ENCODE measurements at places on chromosomes 3 and 15.
A peak's percentile ranks its signal among the peaks of the same experiment; 100 is the strongest.

GRCh38 chr3:185837414-185837813, 12.6 kb upstream of the IGF2BP2 start:
- peak; percentile 76 for DNase-seq

- DNase-seq: no peak
These were observed 144.2 kb upstream of the ARHGEF26 start for GRCh38 chr3:153976891-153977554.

GRCh38 chr3:117660941-117661817, 951.6 kb downstream of the TUSC7 start:
- DNase-seq: no peak

DNA sequence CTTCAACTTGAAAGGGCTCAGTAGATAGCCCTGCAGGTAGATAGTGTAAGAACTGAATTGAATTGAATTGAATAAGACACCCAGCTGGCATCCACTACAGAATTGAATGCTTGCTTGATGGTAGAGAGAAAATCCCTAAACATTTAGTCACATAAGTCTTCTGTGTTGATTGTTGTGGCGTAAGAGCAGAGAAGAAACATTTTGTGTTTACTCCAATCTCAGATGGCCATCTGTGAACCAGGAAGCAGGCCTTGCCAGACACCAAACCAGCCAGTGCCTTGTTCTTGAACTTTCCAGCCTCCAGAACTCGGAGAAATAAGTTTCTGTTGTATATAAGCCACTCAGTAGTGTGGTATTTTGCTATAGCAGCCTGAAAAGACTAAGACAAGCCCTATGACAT, 43.6 kb downstream of the SST start:
- DNase-seq: no peak

DNA sequence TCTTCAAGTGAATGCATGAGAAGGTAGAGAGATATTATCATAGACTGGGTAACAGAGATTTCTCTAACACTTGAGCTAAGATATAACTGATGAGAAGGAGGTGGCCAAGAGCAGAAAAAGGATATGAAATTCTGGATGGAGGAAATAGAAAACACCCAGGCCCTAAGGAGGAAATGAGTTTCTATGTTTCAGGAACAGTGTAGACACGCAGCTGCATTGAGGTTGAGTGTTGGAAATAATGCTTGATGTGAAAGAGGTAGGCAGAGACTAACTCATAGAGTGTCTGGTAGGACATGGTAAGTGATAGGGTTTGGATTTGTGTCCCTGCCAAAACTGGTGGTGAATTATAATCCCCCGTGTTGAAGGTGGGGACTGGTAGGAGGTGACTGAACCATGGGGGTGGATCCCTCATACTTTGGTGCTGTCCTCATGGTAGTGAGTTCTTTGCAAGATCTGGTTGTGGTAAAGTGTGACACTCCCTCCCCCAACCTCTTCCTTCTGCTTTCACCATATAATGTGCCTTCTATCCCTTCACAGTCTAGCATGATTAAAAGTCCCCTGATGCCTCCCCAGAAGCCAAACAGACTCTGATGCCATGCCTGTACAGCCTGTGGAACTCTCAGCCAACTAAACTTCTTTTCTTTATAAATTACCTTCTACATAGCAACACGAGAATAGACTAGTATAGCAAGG, 787.3 kb downstream of the EDEM1 start:
- no peak for DNase-seq

- DNase-seq: no peak
These were observed 94.3 kb upstream of the SGO1 start for GRCh38 chr3:20280257-20280656.

DNA sequence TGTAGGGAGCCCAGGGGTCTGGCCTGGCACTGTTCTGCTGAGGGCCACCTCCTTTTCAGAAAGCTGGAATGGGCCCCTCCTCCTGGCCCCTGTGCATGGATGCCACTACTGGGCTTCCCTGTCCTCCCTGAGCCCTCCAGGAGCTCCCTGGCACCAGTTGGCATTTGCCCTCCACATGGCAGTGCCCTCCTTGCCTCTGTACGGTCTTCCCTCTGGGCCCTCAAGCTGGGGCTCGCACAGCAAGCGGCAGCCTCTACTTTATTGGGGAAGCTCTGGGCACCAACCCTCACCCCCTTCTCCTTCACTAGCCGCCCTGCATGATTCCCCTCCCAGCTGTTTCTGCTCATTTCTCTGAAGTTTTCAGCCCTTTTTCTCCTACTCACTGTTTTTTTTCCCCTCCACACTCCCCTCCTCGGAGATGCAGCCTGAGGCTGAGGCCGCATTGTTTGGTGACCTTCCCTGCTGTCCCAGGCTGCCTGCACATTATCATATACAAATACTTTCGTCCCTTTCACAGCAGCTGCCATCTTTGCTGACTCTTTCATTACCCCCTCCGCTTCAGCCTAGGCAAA, 127.3 kb downstream of the EEFSEC start:
- no peak for DNase-seq

DNA sequence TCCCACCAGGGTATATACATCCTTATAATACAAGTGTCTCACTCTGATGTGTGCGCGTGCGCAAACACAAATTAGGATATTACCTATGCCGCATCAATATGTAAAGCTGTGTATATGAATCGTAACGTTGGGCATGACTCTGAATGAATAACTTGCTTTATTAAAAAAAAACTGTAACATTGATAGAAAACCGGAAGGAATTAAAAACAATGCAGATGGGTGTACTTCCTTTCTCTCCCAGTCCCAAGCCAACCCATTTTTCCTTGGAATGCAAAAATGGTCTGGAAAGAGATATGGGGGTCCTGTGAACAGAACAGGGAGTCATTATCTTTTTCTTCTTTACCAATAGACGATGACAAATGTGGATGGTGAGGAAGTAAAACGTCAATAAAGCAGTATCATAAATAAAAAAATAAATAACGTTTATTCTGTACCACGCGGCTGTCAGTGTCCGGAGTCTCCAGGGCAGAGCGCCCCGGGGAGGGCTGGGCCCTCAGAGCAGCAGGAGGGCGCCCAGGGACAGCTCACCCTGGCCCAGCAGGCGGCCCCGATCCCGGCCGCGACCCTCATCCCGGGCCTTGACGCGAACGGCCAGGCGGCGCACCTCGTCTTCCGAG, 1.6 kb downstream of the C2CD4B start:
- DNase-seq: no peak

GRCh38 chr15:58999694-59000093, 12.2 kb downstream of the RNF111 start:
- DNase-seq: no peak

GRCh38 chr15:51202783-51203182, 108.1 kb upstream of the TNFAIP8L3 start:
- no peak for DNase-seq

DNA sequence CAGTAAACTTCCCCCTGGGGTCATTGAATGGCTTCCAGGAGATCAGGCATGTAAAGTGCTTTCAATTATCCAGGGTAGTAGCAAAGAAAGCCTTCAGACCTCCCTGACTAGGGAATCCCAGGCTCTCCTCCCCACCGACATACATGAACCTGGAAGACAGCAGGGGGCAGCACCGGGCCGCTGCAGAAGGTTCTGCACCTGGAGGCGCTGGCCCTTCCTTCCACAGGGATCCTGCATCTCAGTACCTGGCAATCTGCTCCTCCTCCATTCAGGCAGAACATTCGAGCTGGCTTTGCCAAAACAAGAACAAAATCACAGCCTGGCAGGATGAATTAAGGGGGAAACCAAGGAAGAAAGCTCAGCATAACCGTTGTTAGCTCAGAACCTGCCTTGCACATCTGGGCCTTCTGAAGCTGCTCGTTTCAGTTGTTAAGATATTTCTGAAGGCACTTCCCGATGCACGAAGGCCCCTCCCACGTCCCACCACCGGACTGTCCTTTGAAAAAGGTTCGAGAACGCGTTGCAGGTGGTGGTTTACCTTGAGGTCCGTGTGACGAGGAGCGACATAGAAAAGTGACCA, 237.7 kb downstream of the SLCO3A1 start:
- no peak for DNase-seq

DNA sequence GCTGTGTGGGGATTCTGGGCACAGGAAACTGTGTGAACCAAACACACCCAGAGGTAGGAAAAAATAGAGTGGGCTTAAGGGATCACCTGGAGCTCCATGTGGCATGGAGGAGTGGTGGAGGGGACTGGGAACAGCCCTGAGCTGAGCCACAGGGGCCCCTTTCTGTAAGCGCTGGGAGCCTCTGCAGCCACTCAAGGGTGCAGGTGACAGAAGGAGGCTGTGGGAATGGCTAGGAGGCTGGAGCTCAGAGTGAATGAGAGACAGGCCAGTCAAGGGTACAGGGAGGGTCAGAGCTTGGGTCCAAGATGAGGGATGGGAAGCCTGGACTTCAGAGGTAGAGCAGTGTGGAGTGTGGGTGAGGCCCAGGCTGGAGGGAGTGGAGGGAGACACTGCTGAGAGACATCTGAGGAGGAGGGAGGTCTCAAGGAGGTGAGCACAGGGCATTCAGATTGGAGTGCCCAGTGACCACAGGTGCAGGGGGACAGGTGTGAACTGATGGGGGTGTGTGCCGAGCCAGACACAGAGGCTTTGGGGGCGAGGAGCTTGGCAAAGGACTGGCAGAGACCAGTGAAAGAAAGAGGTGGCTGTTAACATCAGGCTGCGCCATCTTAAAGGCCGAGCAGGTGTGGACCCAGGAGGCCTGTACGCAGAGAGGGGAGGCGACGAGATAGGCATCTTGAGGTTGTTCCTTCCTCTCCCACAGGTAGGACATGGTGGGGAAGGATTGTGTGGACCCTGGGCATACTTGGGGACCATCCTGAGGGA, 56.8 kb downstream of the FGD5 start:
- DNase-seq: no peak

DNA sequence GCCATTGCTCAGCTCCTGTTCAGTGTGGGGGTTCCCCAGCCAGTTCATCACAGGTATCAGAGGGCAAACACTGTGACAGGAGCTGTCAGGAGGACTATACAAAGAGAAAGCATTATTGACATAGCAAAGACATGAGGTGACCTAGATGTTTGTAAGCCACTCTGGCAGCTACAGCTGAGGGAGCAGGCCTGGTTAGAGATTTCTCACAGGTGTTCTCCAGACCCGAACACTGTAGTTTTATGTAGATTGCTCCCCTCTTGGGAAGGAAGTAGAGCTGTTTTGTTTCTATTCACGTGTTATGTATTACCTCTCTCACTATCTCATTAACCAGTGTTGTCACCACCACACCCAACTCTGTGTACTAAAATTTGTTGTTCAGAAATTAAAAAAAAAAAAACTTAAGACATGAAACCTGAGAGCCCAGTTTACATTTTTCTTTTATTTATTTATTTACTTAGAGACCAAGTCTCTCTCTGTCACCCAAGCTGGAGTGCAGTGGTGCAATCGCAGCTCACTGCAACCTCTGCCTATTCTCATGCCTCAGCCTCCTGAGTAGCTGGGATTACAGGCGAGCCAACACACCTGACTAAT, 123.7 kb downstream of the RBPMS2 start:
- no peak for DNase-seq

DNA sequence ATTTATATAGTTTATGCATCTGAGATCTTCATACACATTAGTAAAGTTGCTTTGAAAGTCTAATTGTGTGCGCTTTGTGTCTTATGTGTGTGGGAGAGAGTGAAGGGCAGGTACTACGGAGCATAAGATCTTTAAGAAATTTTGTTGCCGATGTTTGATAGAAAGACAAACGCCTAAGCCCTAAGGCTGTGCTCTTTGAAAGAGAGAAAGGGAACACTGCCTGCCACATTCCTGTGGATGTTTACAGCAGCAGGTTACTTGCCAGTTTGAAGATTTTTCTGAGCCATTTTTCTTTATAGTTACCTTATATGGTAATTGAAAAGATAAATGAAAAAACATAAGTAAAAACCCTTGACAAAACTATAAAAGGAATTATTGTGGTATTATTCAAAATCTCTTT, 17.0 kb downstream of the DTWD1 start:
- no peak for DNase-seq

GRCh38 chr3:61882253-61882652, 320.9 kb downstream of the PTPRG start:
- no peak for DNase-seq

GRCh38 chr3:50262778-50263177, 6.2 kb upstream of the SEMA3B start:
- DNase-seq: no peak

DNA sequence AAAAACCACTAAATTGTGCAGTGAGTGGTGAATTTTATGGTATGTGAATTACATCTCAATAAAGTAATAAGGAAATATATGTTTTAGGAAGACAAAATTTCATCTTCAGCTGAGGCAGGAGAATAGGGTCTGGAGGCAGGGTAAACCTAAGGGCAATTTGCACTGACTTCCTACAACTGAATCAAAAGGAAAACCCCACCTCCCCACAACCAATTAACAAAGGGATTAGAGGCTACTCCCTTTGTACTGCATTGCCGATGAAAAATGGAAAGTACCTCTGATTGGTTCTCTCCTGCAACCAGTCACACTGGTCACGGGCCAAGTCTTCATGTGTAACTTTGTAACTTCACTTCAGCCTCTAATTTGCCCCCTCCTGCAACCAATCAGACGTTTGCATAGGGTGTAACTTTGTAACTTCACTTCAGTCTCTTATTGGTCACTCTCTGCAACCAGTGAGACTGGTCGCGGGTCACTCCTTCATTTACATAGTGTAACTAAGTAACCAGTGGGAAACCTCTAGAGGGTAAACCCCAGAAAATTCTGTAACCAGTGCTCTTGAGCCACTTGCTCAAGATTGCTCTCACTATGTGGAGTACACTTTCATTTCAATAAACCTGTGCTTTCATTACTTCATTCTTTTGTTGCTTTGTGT, 244.5 kb downstream of the CNTN4 start:
- DNase-seq: no peak

GRCh38 chr15:60611592-60612346, 132.8 kb upstream of the ICE2 start:
- no peak for DNase-seq

DNA sequence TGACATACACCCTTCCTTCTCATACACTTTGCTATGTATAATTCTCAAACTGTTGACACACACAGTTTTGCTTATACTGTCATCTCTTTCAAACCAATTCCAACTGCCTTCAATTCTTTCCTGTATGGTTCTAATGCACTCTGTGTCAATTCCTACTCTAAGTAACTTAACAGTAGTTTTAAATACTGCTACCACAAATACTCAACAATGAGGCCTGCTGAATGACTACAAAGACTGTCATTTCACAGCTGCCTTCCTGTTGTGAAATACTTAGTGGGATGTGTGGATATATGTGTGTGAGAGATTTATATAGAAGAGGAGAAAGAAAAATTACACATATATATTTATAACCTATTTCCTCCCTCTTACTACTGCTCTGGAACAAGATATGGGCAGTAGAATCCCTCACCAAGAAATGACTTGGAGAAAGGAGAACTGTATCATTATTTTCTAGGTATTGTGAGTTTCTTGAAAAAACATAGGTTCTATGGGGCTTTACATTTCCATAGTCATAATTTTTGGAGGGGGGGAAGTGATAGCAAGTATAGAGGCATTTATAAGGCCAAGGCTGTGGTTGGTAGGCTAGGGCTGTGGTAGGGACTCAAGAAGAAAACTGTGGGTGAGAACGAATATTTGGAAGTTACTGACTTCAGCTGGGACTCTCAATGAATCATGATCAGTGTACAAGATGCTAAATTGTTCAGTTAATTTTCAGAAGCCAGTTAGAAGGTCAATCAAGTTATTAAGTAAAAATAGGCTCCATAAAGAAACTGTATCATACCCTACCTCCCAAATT, 88.7 kb downstream of the ANKRD28 start:
- DNase-seq: peak; percentile 3

GRCh38 chr15:77659350-77660321, 26.9 kb upstream of the LINGO1 start:
- peak; percentile 65 for DNase-seq

GRCh38 chr3:103976931-103977339, 1389.8 kb upstream of the ALCAM start:
- DNase-seq: no peak

- DNase-seq: no peak
These were observed 48.1 kb upstream of the PCSK6 start for GRCh38 chr15:101537483-101538080.

GRCh38 chr3:87197531-87197930, 29.6 kb upstream of the CHMP2B start:
- DNase-seq: no peak
